AG09309 (cell line): ENCODE measurements at places on chromosomes 2 and 18.

- DNase-seq = no peak
These were observed 167.1 kb upstream of the SIX2 start for GRCh38 chr2:45176390-45176789.

GRCh38 chr2:88144914-88145497, 17.1 kb upstream of the FABP1 start:
- DNase-seq = no peak

DNA sequence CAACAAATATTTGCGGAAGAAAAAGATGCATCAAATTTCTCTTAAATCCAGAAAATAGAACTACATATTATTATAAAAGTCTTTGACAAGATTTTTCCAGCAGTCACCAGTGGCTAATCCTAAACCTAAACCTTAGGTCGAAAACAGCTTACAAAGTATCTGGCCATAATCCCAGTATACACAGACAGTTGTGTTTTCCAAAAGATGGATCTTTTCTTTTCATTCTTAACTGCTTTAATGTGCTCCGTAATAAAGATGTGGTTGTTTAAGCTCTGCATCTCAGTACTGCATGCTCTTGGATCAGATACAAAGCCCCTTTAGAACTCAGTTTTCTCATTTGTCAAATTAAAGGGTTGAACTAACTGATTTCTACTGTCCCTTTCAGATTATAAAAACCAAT, 247.8 kb downstream of the TXNL1 start:
- no peak for DNase-seq

GRCh38 chr2:133711806-133712205, 143.5 kb upstream of the NCKAP5 start:
- DNase-seq = no peak

- DNase-seq = no peak
These were observed 49.1 kb downstream of the GTF3C3 start for GRCh38 chr2:196750291-196750923.

- DNase-seq = no peak
These were observed 180.2 kb downstream of the OSR1 start for GRCh38 chr2:19178175-19178574.

- no peak for DNase-seq
These were observed 18.5 kb downstream of the TRAK2 start for GRCh38 chr2:201432621-201433393.

- no peak for DNase-seq
These were observed 7.8 kb downstream of the RAB11FIP5 start for GRCh38 chr2:73104933-73105332.

GRCh38 chr18:42338683-42339082, 383.6 kb downstream of the PIK3C3 start:
- DNase-seq = no peak

- no peak for DNase-seq
These were observed 48.0 kb upstream of the ATP6V1B1 start for GRCh38 chr2:70887550-70888246.

GRCh38 chr2:38863061-38863695, 12.6 kb downstream of the DHX57 start:
- no peak for DNase-seq

DNA sequence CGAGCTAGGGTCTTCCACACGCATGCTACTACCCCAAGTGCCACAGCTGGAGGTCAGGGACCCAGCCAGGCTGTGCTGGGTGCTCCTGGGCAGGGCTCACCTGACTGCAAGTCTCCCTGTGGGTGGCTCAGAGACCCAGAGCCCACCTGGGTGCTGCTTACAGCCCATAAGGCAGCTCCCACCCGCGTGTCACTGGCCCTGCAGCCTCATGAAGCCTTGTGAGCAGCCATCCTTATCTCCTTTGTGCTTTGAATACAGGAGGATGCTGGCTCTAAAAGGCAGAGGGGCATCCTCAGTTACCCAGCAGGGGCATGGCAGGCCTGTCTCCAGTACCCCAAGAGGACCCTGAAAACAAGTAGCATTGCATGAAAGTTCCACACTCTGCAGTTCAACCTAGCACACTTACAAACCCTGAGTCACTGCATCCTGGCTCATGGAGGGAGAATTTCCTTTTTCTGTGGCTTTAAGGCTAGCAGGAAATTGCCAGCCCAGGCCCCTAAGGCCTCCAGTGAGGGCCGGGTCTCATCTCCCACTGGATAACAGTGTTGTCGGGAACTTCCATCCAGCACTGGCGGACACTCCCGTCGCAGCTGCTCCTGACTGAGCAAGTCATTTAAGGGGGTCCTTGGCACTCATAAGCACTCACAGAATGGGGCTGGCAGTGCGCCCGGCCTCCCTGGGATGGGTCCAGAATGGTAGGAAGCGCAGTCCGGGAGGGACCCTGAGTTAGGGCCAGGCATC, 137.1 kb downstream of the RPIA start:
- no peak for DNase-seq

GRCh38 chr2:15640261-15640711, 48.6 kb downstream of the DDX1 start:
- peak; percentile 18 for DNase-seq

DNA sequence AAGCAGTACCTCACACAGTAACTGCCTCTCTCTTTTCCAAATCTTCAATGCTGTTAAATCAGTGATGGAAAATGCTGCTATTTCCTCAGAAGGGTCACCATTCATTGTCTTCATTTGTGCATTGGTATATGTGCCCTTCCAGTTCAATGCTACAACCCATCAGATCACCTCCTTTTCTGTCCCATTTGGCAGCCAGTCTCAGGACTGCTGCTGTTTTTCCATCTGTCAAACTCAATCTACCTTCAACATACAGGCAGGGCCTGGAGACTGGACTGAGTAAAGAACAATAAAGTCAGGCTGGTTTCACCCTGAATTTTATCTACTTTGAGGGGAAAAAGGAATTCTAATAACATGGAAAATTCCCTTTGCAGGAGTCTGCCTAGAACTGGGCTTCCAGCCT, 17.9 kb downstream of the ZNF385B start:
- no peak for DNase-seq

DNA sequence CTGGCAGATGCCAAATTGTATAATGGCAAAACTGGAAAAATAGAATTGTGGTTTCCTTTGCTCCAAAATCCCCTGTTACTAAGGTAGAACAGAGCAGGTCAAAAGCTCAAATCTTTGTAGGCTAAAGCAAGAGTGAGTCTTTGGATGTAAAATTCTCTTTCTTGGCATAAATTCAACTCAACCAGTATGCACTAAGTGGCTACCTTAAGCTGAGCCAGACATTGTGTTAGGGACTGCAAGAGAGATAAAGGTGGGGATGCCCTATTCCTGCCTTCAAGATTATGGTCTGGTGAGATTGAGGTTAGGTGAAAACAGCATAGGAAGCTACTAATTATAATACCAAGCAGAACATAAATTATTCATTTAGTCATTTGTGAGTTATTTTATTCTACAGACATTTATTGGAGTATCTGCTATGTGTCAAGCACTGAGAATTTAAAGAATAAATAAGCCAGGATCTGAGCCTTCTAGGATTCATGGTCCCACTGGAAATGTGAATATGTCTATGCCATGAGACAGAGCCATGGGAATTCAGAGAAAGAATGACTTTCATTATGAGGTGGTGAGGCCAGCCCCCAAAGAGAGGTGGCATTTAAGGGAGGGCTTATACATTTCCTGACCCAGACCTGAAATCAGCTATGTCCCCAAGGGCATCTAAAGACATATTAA, 198.0 kb upstream of the NCKAP5 start:
- DNase-seq = no peak

- no peak for DNase-seq
These were observed 214.9 kb downstream of the MGAT5 start for GRCh38 chr2:134468776-134469175.

GRCh38 chr2:240778426-240778825, 41.6 kb downstream of the KIF1A start:
- DNase-seq = no peak

DNA sequence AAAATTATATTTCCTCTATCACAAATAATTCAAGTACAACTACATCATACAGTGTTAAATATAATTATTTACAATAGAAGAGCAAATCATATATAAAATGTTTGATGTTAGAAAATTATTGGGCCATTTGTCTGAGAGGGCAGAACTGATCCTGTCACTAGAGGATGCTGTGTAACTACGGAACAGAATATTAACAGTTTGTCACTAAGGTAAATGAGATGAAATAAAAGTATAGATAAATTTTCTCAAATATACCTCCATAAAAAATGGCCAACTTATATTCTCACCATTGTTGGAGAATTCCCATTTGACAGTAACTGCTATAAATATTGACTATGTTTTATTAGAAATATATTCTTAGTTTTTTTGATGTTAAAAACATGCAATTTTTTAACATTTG, 1067.4 kb upstream of the DDX18 start:
- DNase-seq = no peak

DNA sequence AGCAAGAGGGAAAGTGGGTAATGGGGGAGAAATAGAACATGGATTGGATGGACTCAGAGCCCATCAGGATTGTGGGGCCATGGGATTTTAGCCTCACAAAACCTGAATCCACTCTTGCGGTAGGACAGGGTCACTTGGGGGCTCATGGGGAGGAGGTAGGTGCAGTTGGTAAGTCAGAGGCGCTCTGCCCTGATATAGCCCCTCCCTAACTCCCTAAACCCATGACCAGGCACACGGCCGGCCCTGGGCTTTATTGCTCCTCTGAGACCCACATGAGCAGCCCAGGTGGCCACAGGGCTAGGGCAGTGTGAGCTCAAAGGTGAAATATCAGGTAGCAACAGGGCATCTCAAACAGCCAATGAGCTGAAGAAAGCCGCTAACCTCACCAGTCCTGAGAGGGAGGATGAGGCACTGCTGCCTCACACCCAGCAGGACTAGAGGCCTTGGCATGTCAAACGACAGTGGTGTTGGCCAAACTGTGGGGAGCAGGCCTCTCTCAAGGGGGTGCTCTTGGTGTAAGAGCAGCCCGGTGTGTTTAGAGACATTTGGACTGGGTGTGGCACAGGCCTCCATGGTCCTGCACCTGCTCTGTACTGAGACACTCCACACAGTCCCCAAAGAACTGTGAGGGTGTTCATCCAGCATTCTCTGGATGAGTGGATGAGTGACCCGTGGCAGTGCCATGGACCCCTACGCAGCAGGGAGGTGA, 90.8 kb upstream of the HS6ST1 start:
- no peak for DNase-seq

DNA sequence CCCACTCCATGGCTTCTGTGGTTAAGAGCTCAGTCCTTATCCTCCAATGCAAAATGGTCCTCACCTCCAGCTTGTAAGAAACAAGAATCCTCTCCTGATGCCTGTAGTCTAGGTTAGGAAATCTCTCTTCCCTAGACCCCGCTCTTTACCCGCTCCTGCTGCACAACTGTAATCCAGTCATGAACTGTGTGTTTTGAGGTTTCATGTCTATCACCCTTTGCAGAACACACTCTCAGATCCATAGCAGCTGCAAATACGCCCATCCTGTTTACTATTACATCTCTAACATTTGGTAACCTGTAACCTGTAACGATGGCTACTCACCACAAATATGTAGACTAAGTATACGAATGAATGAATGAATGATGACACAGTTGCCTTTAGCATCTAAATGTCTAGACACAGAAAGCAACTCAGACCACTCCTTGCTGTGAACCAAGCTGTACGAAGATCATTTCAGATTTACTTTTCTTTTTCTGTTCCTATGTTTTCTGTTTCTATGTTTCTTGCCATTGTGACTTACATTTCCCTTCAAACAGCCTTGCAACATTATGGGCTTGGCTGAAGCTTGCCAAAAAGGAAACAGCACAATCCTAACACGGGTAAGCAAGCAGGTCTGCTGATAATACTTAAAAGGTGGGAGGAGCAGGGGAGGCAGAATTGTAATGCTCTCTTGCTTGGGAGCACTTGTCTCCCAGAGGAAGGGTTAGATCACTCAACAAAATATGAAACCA, 53.7 kb downstream of the EPHA4 start:
- no peak for DNase-seq

GRCh38 chr2:46047290-46047689, 249.9 kb upstream of the EPAS1 start:
- DNase-seq = no peak
